ENCODE measurements at places on chromosomes 5 and 9.

- no peak for DNase-seq
Measured at GRCh38 chr5:89991592-89991991, 418.0 kb downstream of the CETN3 start.

- DNase-seq = no peak
Measured at GRCh38 chr9:78781681-78782080, 484.8 kb downstream of the PSAT1 start.

GRCh38 chr9:86122311-86122710 lies 23.0 kb upstream of the GOLM1 start:
- no peak for DNase-seq

- DNase-seq = no peak
Measured at GRCh38 chr5:14572385-14572784, 9.2 kb upstream of the OTULINL start.

- no peak for DNase-seq
Measured at GRCh38 chr5:61771062-61771461, 439.0 kb downstream of the ZSWIM6 start.

DNA sequence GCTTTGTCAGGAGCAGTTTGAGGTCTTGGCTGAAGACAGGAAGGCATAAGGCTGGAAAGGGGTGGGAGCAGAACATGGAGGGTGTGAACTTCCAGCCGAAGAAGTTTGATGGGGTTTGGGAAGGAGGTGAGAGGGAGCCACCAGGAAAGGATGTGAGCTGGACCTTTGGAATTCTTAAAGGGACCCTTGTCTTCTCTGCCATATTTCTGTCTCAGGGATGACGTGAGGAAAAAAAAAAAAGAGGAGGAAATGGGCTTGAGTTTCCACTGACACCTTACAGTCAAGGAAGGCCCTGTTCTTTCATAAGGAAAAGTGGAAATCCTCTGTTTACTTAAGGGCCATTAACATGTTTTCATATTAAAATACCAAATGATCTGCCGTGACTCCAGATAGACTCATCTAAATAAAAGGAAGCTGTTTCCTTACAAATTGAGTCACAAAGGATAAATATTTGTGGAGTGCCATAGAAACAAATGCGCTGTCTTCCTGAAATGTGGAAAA lies 132.1 kb downstream of the PALM2AKAP2 start:
- DNase-seq = no peak

Measured in omental fat pad (tissue), 4 donors.